Activated CD4-positive, alpha-beta T cell treated with anti-CD3 and anti-CD28 coated beads, Interleukin-2, amount 50 U/mL, for 4 hours (primary cell): ENCODE measurements at places on chromosomes 1 and 21.

DNA sequence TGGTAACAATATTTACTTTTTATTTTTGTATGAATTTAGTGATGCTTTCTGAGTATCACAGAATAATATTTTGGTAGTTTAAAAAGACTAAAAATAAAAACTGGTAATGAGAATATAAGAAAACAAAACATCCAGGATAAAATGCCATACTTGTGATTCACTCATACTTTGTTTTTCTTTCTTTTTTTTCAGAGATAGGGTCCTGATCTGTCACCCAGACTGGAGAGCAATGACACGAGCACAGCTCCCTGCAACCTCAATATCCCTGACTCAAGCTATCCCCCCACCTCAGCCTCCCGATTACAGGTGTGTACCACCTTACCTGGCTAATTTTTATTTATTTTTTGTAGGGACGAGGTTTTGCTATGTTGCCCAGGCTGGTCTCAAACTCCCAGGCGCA lies 64.2 kb upstream of the ADAM30 start:
- no peak for DNase-seq

- DNase-seq = no peak
Measured at GRCh38 chr1:164668491-164669400, 109.8 kb downstream of the PBX1 start.

DNA sequence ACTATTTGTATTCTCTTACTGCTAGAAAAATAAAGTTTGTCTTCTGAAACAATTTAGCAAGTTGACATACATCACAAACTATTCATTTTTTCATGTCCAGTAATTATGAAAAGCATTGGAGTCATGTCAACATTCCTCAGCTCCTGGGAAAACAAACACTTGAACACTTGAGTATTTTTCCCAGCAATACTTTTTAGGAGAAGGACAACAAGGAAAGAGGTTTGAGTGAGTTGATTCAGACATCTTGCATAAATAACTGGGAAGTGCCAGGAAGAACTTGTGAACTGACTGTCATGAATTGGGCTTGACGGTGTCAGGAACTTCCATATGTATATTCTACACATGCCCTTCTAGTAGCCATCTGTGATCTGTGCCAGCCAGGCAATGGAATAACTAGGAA lies 195.6 kb downstream of the HMCN1 start:
- DNase-seq = no peak

DNA sequence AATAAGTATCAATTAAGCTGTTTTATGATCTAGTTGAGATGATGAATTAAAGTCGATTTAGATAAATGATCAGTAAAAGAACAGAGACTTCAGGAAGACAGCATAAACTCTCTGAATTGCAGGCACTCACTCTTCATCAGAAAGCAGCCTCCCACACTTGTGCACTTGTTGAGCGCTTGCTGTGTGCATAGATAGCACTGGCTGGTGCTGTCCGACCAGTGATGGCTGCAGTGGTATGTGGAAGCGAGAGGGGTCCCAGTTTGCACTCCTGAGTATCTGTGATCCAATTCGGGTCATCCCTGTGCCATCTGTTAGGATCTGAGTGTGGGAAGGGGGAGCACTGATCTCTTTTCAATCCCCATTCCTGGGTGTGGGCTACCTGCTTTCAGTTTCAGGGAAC lies 137.8 kb downstream of the CAMTA1 start:
- DNase-seq = no peak

DNA sequence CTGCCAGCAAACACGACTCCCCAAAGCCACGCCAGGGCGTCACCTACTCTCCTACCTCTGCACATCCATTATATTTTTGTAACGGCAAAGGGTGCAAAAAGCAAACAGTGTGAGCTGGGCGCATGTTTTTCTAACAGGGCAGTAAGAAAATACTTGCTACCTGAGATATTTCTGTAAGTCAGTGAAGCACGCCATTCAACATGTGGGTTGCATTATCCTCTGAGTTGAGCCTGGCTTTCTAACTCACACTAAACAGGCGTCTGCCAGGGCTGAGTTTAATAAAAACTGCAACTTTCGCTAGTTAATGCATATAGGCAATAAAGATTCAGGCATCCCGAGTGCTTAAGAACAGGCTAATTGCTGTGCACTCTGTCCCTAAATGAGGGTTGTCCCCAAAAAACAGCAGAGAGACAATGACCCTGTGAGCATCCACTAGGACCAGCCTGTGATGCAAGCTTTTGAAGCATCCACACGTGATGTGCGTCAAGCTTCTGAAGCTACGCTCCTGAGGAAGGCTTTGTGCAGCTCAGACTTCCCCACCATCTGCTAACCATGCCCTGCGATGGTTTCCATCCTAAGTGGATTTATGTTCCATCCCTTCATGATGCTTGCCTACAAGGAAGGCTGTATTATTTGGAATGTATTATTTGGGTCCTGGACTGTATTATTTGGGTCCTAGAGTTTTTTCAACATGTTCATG lies 70.0 kb upstream of the SIM2 start:
- no peak for DNase-seq

DNA sequence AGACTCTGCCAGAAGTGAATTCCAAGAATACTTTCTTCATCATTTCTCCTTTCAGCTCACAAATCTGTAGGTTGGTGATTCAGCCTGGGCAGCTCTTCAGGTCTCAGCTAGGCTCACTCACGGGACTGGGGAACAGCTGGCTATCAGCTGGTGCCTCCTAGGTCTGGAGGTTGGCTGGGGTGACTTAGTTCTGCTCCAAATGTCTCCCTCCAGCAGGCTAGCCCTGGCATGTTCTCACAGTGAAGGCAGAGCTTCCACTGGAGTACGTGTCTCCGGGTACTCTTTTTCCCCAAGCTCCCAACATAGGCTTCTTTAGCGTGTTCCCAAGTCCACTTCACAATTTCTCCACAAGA lies 12.5 kb upstream of the VAMP4 start:
- no peak for DNase-seq

- no peak for DNase-seq
Measured at GRCh38 chr1:48198970-48199369, 23.5 kb upstream of the SLC5A9 start.

DNA sequence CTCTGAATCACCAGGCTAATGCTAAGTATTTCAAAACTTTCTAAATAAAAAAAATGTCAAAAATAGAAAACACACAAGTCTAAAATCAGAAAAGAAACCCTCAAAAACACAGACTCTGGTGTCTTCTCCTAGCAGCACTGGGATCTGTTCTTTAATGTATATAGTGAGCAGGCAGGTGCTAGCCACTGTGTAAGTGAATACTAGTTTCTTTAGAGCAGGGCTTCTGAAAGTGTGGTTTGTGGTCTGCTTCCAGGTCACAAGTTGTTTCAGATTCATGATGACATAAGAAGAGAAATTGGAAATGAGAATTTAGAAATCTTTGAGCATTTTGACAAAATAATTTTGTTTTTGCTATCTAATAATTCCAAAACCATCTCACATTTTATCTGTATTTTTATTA lies 763.1 kb downstream of the USP25 start:
- no peak for DNase-seq

DNA sequence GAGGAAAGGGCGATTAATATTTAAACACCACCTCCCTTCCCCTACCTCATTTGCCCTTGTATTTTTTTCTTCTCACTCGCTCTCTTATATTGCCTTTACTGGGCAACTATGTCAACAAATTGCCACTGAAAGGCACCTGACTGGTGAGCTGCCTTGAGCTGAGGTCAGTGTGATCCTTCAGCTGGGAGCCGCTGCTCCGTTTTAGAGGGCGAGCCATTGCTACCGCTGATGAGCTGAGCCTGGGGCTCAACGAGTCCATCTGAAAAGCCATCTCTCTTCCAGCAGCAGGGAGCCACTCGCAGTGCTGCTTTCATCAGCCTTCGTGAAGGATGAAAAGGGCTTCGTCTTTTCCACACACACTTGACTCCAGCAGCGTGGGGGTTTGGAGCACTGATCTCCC lies 108.0 kb upstream of the KIF26B start:
- no peak for DNase-seq

- DNase-seq = no peak
Measured at GRCh38 chr1:200642481-200642880, 21.9 kb upstream of the KIF14 start.

- DNase-seq = no peak
Measured at GRCh38 chr1:97726386-97726785, 194.4 kb downstream of the DPYD start.

DNA sequence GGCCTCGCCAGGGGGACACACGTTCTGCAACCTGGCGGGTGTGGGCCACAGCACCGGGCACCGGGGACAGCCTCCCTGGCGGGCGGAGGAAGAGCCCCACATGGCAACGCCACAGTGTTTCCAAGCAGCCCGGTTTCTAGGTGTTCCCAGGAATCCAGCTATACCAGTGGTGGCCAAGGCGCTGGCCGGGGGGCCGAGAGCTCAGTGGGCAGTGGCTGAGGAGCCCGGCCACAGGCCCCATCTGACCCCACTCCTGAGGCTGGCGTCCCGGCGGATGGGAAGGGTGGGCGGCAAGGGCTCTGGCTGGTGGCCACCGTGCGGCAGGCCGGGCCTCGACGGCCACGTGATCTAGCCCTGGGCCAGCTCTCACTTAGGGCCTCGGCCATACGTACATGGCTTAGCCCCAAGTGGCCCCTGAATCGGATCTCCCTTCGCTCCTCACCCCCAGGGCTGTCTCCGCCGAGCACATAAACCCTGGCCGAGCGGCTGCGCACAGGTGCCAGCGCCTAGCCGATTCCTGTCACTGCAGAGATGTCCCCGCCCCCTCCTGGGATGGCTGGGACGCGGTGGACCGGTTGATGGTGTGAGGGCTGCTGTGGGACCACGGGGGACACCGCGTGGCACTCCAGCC lies 68.7 kb downstream of the MORN1 start:
- no peak for DNase-seq

GRCh38 chr1:36456391-36456928 lies 6.2 kb upstream of the OSCP1 start:
- no peak for DNase-seq

DNA sequence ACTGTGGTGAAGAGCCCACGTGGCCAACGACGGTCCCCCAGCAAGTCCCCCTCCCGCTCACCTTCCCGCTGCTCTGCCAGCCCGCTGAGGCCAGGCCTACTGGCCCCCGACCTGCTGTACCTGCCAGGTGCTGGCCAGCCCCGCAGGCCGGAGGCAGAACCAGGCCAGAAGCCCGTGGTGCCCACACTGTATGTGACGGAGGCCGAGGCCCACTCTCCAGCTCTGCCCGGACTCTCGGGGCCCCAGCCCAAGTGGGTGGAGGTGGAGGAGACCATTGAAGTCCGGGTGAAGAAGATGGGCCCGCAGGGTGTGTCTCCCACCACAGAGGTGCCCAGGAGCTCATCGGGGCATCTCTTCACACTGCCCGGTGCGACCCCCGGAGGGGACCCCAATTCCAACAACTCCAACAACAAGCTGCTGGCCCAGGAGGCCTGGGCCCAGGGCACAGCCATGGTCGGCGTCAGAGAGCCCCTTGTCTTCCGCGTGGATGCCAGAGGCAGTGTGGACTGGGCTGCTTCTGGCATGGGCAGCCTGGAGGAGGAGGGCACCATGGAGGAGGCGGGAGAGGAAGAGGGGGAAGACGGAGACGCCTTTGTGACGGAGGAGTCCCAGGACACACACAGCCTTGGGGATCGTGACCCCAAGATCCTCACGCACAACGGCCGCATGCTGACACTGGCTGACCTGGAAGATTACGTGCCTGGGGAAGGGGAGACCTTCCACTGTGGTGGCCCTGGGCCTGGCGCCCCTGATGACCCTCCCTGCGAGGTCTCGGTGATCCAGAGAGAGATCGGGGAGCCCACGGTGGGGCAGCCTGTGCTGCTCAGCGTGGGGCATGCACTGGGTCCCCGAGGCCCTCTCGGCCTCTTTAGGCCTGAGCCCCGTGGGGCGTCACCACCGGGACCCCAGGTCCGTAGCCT lies 46.8 kb downstream of the TRIM11 start:
- no peak for DNase-seq

GRCh38 chr1:36534711-36535412 lies 52.1 kb upstream of the CSF3R start:
- no peak for DNase-seq

DNA sequence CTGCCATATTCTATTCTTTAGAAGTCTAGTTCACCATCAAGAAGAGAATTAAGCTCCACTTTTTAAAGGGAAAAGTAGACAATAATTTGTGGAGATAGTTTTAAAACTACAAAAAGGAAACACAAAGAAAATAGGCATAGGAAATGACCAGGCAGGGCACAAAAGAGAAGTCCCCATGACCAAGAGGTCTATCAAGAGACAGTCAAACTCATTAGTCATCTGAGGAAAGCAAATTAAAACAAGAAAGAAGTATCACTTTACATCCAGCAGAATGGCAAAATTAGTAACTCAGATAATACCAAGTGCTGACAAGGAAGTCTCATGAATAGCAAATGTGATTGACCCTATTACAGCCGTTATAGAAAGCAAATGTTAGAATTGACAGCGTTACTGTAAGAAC lies 243.7 kb upstream of the SNX7 start:
- DNase-seq = no peak

GRCh38 chr1:220370041-220370700 lies 97.9 kb upstream of the RAB3GAP2 start:
- no peak for DNase-seq

GRCh38 chr1:150955280-150955679 lies 19.4 kb downstream of the CERS2 start:
- DNase-seq = no peak

DNA sequence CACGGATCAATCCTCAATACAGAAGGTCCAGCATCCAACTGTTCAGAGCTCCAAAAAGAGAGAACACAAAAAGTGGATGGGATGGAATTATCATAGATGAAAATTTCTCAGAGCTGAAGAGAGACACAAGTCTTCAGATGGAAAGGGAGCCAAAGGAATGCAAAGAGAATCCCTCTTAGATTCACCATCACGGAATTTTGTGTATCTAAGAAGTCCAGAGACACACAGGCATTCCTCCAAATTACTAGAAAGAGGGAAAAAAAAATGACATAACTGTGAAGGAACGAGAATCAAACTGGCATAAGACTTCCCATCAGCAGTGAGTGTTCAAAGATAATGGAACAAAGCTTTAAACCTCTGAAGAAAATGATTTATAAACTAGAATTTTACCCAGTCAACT lies 101.2 kb downstream of the ZSCAN20 start:
- no peak for DNase-seq

DNA sequence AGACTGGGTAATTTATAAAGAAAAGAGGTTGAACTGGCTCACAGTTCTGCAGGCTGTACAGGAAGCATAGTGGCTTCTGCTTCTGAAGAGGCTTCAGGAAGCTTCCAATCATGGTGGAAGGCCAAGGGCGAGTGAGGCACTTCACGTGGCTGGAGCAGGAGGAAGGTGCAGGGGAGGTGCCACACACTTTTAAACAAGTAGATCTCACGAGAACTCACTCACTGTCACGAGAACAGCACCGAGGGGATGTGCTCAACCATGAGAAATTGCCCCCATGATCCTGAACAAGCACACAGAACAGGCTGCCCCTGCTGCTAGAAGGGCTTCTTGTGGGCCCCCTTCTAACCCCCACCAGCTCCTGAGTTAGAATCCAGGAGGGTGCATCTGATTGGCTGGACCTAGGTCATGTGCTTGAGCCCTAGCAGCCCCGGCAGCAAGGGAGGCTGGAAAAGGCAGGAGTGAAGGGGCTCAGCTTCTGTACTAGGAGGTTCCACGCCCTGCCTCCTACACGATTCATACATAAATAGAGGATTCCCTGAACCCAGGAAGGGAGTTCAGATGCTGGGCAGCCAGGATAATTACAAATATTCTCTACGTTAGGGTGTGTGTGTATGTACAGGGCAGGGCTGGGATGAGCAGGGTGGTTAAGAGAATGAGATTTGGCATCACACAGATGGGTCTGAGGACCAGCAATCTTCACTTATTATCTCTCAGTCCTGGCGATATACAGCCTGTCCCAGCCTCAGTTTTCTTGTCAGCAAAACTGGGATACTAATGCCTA lies 72.8 kb upstream of the ATP5PO start:
- DNase-seq = no peak
